Endothelial cell of umbilical vein (primary cell): ENCODE measurements at places on chromosomes 1 and 21.

- DNase-seq = no peak
These were observed 27.1 kb upstream of the CD2 start for GRCh38 chr1:116726872-116727820.

GRCh38 chr1:162259894-162260455 is 116.7 kb downstream of the SPATA46 start:
- no peak for DNase-seq

DNA sequence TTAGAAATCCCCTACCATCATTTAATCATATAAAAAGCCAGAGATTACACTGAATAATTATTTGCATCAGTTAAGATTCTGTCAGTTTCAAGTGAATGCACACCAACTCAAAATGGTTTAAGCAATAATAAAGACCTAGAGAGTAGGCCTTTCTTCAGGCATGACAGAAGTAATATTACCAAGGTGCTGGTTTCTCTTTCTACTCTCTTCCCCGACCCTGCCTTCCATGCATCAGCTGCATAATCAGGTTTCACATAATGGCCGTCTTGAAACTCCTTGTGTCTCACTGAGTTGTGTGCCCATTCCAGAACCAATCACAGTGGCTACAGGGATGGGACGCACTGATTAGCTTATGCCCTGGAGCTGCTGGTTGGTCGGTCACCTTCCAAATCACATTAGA is 103.5 kb upstream of the SERTAD4 start:
- DNase-seq = no peak

GRCh38 chr1:54543729-54544496 is 4.1 kb upstream of the ACOT11 start:
- no peak for DNase-seq

DNA sequence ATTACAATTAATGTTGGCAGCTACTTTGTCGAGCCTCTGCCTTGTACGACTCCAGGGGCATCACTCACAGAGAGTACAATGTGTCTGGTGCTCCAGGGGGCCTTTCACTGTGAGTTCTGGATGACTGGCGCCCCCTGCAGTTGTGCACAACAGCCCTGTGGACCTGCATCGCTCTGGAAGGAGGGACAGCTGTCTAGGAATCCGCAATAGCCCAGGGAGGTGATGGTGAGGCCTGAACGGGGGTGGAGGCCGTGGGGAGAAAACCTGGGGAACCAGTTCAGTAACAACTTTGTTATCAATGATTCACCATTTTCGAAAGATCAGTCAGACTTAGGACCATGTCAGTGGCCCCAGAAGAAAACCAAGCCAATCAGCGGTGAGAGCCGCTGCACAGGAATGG is 189.1 kb downstream of the KAZN start:
- DNase-seq = no peak

DNA sequence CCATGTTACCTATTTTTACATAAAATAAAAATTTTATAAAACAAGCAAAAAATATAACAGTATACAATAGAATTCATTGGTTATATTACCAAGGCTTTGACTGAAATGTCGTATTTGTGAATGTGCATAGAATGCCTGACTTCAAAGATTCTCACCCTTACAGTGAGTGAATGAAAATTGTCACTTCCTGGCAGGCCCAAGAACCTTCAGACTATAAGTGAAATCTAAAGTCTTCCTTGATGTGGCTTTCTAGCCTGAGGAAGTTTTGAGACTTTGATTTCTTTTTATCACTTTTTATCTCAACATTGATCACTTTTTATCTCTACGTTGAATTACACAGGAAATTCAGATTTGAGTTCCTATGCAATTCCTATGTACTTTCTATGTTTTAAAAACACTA is 104.7 kb upstream of the KIAA0040 start:
- DNase-seq = no peak

DNA sequence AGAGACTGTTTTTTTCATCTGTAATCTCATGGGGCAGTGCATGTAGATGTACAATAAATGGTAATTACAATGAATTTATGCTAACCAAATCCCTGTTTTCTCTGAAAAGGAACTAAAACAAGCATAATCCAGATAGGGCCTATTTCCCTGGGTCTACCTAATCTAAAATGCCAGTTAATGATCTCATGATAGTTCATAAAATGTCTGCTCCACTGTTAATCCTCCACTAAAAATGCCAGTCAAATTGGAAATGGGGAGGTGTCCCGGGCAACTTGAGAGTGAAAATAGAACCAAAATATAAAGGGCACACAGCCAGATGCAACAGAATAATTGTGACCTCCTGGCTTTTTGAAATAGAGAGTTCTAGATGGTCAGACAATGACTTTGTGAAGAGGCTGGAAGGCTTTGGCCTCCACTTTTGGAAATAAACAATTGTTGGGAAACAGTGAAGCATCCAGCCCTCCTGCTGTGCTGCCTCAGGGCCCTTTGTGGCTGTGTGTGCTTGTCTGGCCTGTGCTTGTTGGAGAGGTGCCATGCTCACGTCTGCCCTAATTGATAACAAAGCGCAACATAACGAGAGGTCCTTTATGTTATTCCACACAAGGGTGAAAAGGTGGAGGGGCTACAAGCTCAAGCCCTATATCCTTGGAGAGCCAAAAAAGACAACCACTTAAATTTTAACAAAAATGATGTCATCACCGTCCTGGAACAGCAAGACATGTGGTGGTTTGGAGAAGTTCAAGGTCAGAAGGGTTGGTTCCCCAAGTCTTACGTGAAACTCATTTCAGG is 97.7 kb downstream of the ATP5PO start:
- no peak for DNase-seq

DNA sequence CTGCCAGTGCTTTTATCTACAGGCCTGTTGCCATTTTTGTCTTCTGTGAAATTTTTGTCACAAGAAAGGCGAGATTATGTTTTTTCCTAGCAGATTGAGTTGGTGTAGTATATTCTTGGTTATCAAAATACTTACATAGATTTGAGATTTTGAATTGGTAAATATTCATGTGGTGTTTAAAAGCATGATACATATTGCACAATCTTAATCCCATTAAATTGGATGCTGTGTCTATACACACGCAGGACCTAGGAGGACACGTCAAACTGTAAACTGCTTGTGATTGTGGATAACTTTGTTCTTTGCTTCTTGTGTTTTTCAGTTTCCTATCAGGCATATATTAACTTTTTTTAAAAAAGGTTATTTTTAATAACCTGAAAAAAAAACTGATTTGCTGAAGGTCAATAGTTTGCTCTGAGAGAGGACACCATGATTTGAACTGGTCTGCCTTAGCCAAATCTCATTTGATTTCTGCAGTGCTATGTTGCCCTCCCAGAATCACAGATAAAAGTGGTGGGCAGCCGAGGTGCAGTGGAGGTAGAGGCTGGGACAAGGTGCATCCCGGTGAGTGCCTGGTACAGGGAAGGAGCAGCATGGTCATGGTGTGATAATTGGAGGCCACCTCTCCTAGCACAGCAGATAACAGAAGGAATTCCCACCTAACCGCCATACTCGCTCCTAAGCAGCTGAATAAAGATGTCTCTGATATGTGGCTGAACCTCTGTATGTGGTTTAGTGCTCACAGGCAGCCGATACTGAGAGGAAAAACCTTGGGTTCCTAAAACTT is 76.7 kb downstream of the LRRC8D start:
- no peak for DNase-seq

DNA sequence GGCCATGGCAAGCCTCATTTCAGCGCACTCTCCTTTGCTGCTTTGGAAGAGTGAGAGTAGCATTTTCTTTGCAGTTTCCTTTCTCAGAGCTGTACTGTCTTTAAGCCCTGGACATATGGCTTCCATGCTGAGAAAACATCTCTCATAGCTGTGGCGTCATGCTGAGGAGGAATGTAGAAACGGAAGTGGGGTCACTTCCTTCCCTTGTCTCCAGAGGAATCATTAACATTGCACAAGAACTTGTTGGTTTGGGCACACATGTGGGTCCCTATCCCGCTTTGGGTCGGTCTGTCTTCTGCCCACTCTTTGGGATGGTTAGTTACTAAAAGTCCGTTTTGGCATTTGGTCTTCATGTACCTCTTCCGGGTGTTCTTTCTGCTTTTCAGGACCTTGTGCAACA is 5.6 kb downstream of the MFN2 start:
- no peak for DNase-seq

- no peak for DNase-seq
These were observed 353.2 kb downstream of the PTBP2 start for GRCh38 chr1:97074771-97075170.

DNA sequence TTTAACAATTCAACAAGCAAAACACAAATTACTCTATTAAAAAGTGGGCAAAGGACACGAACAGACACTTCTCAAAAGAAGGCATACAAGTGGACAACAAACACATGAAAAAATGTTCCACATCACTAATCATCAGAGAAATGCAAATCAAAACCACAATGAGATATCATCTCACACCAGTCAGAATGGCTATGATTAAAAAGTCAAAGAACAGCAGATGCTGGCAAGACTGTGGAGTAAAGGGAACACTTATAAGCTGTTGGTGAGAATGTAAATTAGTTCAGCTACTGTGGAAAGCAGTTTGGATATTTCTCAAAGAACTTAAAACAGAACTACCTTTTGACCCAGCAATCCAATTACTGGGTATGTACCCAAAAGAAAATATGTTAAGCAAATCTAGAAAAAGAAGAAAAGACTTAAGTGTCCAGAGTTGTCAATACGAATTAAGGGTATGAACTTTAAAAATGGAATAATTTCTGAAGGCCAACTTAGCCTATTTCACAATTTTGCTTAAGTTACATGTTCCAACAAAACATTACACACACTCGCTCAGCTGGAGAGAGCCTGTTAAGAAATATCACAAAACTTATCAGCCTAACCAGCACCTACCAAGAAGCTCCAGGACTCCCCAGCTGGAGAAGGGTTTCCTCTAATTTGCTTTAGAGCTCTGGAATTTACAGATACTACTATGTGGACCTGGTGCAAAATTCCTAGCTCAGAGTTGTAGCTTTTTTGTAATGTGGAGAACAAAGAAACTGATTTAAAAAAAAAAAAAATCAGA is 232.1 kb downstream of the DUSP10 start:
- no peak for DNase-seq

GRCh38 chr1:208654241-208654640 is 410.1 kb upstream of the PLXNA2 start:
- peak; percentile 23 for DNase-seq

GRCh38 chr1:24502065-24502708 is 449 bp upstream of the RCAN3 start:
- DNase-seq = peak; percentile 26

GRCh38 chr1:192260076-192260475 is 56.7 kb upstream of the RGS21 start:
- peak; percentile 91 for DNase-seq

DNA sequence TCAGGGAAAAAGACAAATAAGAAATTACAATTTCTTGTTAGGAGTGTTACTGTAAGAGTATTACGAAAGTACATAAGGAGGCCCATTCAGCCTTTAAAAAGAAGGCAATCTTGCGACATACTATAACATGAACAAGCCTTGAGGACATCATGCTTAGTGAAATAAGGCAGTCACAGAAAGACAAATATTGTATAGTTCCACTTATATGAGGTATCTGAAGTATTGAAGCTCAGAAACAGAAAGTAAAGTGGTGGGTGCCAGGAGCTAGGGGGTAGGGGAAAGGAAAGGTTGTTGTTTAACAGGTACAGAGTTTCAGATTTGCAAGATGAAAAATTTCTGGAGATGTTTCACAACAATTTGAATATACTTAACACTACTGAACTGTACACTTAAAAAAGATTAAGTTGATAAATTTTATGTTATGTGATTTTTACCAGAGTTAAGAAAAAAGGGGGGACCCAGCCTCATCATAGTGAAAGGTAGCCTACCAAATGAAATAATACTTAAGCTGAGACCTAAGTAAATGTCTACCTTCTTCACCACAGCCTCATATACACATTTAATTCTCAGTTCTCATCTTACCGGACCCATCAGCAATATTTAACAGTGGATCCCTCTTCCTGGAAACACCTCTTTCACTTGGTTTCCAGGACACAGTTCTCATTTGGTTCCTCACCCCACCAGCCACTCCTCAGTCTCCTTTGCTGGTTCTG is 19.5 kb downstream of the USP24 start:
- no peak for DNase-seq

DNA sequence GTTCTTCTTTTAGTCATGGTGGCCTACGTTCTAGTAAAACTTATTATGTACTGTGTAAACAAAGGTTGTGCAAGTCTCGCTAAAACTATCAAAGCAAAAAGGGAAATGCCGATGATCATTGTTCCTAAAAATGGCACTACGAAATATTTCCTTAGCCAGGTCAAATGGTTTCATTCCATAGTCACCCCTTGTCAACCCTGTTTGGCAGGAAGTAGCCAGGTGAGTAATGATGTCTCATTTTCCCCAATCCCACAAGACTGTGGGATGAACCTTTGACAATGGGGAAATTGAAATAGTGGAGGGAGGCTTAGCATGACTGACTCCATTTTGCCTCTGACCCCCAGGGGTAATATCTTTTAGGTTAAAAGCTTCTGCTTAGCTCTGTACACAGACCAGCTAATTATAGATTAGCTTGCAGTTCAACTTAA is 5.6 kb upstream of the REN start:
- DNase-seq = peak; percentile 73

GRCh38 chr1:30741239-30741894 is 16.2 kb downstream of the LAPTM5 start:
- DNase-seq = peak; percentile 32

DNA sequence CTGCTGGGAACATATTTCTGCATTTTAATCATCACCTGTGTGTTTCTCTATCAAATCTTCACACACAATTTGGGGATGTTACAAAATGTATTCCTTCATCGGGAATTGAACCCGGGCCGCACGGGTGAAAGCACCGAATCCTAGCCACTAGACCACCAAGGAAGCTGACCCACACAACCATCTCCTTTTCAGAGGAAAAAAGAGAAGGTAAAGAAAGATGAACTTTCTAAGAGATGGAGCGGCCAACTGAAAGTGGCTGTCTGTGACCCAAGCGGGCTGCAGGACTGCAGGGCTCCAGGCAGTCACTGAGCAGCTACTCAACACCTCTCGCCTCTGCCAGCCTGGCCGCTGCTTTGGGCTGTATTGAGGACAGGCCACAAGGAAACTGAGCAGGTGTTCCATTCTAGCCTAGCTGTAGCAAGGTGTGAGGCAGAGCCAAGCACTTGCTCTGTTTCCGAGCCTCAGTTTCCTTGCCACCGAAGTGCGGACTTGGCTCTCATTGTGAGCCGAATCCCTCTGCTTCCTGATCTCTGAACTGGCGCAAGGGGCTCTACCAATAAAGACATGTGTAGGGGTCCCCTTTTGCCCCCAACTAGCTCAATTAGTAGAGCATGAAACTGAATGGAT is 156.9 kb upstream of the NBPF11 start:
- DNase-seq = no peak

DNA sequence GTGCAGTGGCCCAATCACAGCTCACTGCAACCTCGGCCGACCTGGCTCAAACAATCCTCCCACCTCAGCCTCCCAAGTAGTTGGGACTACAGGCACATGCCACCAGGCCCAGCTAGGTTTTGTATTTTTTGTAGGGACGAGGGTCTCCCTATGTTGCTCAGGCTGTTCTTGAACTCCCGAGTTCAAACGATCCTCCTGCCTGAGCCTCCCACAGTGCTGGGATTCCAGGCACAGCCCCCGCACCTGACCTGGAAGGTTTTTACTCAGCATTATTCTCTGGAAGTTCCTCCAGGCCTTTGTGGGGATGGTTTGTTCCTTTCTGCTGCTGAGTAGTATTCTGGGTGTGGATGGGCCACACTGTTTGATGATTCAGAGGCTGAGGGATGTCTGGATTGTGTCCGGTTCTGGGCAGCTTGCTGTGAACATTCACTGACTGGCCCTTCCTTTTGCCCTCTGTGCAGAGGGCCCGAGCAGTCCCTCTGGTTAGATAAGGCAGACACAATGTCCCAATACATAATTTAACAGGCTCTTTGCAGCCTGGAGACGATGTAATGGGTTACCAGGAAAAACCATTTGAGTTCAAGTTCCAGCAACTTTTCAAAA is 6.0 kb upstream of the TRAPPC10 start:
- DNase-seq = peak; percentile 56
